NCI-H187 (cell line): ENCODE measurements at places on chromosomes 6 and 20.
A peak's percentile ranks its signal among the peaks of the same experiment; 100 is the strongest.

GRCh38 chr6:142566628-142567396 is 265.0 kb downstream of the ADGRG6 start:
- peak; percentile 6 for DNase-seq

DNA sequence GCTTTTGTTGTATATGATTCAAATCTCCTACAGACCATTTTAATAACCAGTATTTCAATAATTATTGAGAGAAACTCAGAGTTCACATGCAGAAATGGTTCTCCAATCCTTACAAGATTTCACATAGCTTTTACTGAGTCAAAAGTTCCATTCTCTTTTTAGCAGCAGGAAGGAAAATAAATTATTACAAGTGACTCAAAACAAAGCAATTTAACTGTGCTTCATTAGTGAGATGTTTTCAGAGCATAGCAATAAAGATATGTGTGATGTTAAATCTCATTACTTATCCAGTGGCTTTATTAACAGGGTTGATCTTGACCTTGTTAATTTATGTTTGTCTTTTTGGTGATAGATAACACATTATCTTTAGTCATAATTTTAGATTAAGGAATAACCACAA is 22.0 kb downstream of the KIF13A start:
- DNase-seq, result no peak

- DNase-seq, result no peak
Observed at GRCh38 chr20:25296094-25297093, 48.5 kb downstream of the PYGB start.

- DNase-seq, result no peak
Observed at GRCh38 chr20:6993011-6993410, 225.5 kb downstream of the BMP2 start.

GRCh38 chr6:53005663-53006250 is 10.7 kb upstream of the GSTA4 start:
- no peak for DNase-seq

DNA sequence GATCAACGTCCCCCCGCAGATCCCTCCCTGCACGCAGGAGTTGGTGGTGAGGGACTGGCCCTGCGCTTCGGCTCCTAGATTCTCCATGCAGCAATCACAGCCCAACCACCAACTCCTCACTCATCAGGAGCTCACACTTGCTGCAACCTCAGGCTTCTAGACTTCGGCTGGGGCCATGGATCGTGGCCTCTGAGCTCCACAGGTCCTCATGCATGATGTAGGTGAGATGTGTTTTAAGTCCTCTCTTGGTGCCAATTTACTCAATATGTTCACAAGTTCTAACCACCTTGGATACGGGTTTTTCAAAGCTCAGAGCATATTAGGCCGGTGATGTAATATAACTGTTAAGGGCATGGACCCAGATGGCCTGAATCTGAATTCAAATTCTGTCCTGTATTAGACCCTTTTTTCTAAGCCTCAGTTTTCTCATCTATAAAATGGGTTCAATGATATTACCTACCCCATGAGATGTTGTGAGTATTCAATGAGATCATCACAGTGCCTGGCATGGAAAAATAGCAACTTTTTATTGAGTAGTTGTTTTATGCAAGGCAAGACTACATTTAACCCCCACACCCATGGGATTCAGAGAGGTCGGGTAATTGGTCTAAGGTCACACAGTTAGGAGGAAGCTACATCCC is 31.0 kb downstream of the SUN5 start:
- DNase-seq, result no peak
